ENCODE measurements at places on chromosomes 13 and 19.

DNA sequence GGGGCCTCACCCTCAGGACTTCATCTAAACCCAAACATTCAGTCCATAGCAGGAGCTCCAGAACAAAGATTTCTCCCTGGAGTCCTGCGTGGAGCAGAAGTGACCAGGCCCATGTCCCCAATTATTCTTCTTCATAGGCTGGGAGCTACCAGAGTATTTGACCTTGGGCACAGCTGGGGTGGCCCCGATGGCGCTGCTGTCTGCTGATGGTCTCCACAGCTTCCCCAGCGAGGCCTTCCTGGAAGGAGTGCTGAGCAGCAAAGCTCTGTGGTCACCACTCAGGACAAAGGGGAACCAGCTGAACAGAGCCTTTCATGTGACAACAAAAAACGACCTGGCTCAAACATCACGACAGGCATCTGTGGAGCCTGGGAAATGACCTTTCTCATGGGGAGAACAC is 62.7 kb upstream of the ARGLU1 start:
- DNase-seq, result no peak

- DNase-seq, result no peak
Measured at GRCh38 chr19:10830931-10831779, 4.9 kb downstream of the TMED1 start.

DNA sequence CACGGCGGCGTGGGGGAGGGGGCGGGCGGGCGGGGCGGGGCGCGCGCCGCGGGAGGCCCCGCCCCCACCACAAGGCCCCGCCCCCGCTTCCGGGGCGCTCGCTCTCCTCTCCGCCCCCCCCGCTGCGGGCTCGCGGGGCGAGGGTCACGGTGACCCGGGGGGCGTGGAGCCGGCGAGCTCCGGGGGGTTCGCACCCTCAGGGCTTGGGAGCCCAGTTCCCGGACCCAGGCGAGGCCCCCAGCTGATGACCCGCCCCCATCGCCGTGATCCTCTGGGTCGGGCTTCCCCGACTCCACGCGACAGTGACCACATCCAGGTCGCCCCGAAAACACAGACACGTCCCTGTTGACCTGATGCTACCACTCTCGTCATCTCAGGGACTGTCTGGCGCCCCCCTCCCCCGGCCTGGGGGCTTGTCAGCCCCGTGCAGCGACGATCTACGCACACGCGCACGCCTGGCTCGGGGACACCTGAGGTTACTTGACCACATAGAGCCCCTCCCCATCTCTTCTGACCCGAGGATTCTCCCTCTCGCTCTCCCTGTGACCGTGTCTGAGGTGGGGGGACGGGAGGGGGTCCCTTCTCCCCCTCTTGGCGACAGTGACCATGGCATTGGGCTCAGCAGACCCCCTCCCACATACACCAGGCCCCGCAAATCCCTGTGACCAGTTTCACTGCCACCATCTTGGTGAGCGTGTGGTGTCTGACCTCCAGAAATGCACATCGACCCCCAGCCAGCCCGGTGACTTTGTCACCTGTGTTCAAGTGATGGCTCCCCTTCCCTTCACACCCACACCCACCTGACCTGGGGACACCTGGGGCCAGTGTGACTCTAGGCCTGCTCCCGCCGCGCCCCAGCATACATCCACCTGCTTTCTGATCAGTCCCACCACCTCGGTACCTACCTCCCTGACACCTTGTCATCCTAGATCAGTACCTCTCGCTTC is 670 bp downstream of the MAP2K7 start:
- DNase-seq, result peak; percentile 79

GRCh38 chr19:49231804-49232203 is 74.2 kb downstream of the TRPM4 start:
- no peak for DNase-seq

- no peak for DNase-seq
Measured at GRCh38 chr19:45279587-45280192, 28.6 kb downstream of the MARK4 start.

DNA sequence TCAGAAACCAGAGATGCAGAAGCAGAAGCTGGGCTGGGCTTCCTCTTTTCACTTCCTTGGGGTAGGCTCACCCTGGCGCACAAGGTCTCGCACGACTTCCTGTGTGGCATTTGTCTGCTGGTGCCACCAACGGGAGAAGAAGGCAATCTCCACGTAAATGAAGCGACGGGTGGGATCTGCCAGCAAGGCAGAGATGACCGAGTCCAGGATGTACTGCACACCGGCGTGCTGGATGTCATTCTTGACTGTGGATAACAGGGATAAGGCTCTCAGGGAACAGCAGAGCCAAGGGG is 1.3 kb downstream of the MAN2B1 start:
- no peak for DNase-seq

DNA sequence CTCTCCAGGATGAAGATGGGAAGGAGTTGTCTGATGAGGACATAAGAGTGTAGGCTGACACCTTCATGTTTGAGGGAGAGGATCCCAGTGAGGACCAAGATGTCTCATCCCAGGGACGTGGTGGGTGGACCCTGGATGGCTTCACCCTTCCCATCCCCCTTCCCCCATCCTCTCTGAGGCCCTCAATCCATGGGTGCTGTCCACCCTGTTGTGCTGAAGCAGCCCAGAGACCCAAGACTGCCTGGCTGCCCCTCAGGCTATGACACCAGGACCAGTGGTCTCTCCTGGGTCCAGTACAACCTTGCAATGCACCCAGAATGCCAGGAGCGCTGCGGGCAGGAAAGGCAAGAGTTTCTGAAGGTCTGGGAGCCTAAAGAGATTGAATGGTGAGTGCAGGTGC is 3.4 kb upstream of the CYP4F12 start:
- DNase-seq, result no peak

DNA sequence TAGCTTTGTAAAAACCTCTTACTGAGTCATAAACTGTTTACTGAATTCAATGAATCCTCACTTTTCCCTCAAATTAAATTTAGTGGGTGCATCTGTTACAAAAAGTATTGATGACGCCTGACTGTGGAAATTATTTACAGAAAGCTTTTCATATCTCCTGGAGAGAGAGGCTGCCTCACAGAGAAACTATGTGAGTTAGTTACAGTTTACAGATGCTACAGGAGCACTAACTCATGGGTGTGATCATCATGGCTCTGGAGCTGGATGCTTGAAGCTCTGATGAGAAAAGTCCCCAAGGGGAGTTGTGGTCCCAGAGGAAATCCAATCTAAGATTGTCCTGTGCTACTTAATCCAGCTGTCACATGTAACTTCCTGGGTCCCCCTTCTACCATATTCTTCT is 590.8 kb downstream of the LMO7 start:
- peak; percentile 6 for DNase-seq

Measured in AG08396 (cell line).